Fibroblast of the conjunctiva (primary cell): ENCODE measurements at places on chromosomes 13 and 19.

GRCh38 chr13:65342541-65343337 is 1887.4 kb downstream of the PCDH9 start:
- DNase-seq, result no peak

GRCh38 chr13:105196052-105196451 is 1339.4 kb downstream of the EFNB2 start:
- no peak for DNase-seq

DNA sequence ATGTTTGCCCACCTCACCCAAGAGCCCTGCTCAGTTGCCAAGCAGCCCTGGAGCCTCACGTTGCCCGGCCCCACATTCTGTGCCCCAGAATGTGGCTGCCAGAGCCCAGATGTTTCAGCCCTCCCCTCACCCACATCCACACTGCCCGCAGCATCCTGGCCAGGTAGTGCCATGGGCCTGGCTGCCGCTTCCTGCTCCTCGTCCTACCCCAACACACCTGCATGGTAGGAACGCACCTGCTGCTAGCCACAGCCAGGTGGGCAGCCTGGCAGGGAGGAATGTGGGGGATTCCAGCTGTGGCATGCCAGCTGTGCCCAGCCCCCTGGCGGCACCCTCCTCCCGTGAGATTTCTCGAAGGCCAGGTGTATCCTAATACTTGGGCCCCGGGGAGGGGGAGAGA is 7.5 kb upstream of the NFIX start:
- DNase-seq, result no peak

DNA sequence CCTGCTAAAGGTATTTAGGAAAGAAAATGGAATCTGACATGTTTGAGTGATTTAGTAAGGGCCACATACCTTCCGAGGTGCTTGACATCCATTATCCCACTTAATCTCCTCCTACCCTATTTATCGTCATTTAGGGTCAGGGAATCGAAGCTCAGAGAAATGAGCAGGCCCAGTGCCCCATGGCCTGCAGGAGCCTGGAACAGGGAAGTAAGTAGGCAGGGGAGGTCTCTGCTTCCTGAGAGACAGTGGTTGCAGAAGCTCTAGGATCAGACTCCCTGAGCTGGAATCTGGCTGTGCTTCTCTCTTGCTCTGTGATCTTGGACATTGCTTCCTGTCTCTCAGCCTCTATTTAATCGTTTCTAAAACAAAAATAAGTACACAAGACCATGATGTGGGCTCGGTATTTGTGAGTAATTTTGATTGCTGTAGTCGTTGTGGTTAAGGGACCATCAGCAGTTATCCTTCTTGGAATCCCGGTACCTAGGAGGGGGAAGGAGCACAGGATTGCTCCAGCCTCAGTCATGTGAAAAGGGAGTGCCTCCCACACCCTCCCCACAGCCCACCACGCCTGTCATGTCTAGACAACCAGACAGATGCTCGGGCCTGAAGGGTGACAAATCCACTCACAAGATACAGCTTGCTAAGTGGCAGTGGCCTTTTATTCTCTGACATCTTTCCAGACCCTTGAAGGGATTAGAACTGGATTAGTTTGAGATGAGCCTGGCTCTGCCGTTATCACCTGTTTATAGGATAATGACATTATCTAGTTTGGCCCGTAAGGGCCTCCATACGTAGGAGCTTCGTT is 169.2 kb upstream of the TSHZ3 start:
- DNase-seq, result no peak

DNA sequence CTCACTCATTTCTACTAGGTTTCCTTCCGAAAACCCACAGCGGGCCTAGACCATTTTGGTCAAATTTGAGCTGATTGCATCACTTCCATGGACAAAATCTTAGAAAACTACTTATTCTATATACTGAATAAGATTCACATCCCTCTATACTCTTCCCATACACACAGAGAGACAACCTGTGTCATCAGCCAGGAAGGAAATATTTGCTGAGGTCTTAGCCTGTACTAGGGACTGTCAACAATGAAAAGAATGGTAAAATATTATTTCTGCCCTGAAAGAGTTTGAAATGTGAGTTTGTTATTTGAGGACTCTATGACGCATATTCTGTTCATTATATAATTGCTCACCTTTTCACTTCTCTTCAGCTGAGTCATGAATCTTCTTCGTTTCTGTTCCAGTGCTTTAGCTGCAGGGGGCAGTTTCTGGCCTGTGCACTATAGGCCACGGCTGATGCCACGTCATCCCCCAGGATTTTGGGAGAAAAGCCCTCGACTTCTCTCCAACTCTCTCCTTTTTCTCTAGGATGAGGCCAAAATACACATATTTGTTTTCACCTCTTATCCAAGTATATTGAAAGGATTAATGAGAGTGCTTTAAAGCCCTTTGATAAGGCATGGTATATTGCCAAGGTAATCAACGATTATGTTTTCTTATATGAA is 47.7 kb downstream of the GSX1 start:
- no peak for DNase-seq

GRCh38 chr19:7428651-7429113 is 60.2 kb downstream of the PEX11G start:
- DNase-seq, result no peak

- DNase-seq, result no peak
These were observed 548.5 kb downstream of the SLITRK1 start for GRCh38 chr13:83333614-83334388.

- no peak for DNase-seq
These were observed 2.9 kb downstream of the TUBB4A start for GRCh38 chr19:6499052-6499790.

GRCh38 chr13:111248822-111249221 is 71.6 kb upstream of the TEX29 start:
- DNase-seq, result no peak

DNA sequence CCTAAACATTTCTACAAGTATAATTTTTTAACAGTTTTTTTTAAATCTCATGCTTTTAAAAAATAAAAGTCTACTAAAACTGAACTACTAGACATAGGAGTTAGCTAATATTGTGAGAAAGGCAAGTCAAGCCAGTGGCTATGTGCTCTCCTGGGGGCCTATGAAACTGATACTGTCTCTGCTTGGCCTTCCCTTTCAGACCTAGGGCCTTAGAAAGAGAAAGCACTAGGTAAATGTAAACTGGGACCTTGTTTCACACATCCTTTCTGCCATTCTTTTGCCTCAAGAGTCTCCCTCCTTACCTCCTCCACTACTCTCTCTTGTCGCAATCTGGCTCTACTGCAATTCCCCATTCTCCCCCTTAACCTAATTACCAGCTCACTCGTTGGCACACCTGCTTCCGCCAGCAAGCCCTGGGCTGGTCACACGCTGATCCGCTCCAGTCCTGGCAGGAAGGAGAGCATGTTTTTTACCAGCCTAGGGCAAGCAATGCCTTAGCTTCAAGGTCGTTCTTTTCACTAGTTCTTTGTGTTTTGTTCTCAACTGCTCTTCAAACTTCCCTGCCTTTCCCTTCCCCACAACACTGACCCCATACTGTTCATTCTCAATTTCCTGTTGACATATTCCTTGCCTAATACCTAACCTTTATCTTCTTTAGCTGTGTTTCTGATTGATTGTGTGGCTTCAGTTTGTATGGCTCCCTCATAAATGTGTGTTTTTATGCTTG is 23.1 kb downstream of the TBC1D4 start:
- no peak for DNase-seq

DNA sequence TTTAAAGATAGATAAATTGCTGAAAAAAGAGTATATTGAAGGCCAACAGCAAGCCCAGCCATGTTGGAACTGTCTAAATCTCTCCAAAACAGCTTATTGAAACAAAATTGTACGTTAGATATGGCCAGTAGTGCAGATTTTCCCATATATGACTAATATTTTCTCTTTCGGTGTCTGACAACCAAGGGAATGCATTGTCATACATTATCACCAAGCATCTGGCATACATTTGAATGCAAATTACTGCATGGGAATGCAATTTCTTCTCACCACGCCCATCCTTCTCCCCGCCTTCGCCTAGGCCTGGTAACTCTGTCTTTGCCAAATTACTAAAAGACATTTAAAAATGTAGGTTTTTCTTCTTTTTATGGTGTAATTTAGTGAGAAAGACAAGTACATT is 32.5 kb upstream of the IRS2 start:
- DNase-seq, result peak; percentile 30

- DNase-seq, result no peak
These were observed 254.5 kb upstream of the DACH1 start for GRCh38 chr13:72121466-72121865.

- DNase-seq, result peak; percentile 22
These were observed 30.5 kb downstream of the PPP1R37 start for GRCh38 chr19:45123440-45123850.

- DNase-seq, result no peak
These were observed 22.8 kb downstream of the PLIN4 start for GRCh38 chr19:4495471-4495870.

DNA sequence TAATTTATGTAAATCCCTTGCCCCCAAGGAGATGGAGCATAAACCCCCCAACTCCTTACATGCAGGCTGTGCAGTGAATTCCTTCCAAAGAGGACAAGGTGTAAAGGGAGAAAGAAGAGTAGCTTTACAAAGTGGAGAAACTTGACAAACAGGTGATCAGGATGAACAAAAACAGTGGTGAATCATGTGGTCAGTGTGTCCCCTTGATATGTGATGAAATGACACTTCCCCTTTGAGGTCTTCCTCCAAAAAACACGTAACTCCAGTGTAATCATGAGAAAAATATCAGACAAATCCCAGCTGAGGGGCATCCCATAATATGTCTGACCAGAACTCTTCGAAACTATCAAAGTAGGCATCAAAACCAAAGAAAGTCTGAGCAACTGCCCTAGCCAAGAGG is 29.5 kb upstream of the AKT2 start:
- no peak for DNase-seq

- no peak for DNase-seq
These were observed 254.3 kb upstream of the PRR20A start for GRCh38 chr13:56886398-56886797.

DNA sequence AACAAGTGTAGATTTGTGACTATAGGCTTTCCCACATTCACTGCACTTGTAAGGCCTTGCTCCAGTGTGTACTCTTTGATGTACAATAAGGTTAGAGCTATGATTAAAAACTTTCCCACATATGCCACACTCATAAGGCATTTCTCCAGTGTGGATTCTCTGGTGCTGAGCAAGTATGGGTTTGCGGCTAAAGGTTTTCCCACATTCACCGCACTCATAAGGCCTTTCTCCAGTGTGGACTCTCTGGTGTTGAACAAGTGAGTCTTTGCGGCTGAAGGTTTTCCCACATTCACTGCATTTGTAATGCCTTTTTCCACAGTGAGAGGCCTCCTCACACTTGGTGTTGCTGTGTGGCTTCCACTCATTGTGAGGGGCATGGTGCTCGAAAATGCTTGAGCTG is 3.7 kb downstream of the ZNF772 start:
- DNase-seq, result no peak

DNA sequence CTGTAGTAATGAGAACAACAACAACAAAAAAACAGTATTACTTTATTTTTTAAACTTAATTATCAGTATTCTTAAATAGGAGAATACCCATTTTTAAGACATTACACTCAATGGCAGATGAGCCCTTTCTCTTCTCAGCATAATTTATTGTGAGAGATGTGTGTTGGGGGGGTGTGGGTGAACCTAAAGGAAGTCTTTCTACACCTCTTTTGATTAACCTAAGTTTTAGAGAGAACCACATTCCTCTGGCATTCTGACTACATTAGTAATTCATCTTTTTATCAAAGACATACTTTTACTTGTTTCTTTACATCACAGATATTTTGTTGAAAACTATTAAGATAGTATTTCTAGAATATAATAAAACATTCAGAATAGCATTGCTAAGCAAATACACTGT is 890.9 kb downstream of the PCDH9 start:
- DNase-seq, result no peak

- no peak for DNase-seq
These were observed 11.8 kb downstream of the SOX21 start for GRCh38 chr13:94700536-94700935.

- DNase-seq, result no peak
These were observed 368.4 kb downstream of the KLF12 start for GRCh38 chr13:73765651-73766384.

GRCh38 chr13:101139081-101139480 is 277.2 kb downstream of the NALCN start:
- no peak for DNase-seq

- no peak for DNase-seq
These were observed 313.8 kb upstream of the NBEA start for GRCh38 chr13:34628209-34628682.

- DNase-seq, result no peak
These were observed at the start of gene OR7A10 for GRCh38 chr19:14848822-14849221. Gene OR7A10, minus strand, starts transcription at chr19:14848922. Its CDS starts 7,045 bp downstream, at chr19:14841877.

- no peak for DNase-seq
These were observed 220.9 kb upstream of the CSNK1A1L start for GRCh38 chr13:37326334-37326733.

GRCh38 chr19:32343550-32344262 is 1.7 kb upstream of the ZNF507 start:
- no peak for DNase-seq

DNA sequence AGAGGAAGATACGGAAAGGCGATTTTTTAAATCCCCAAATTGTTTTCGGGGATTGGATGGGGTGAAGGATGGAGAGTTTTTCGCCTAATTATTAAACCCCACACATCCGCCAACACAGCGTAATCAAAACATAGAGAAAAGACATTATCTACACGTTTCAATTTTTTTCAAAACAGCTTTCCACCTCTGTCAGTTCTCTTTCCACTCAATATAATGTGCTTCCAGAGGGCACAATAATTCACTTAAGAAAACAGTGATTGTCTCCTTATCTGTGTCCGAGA is 435 bp upstream of the OBI1 start:
- DNase-seq, result no peak

DNA sequence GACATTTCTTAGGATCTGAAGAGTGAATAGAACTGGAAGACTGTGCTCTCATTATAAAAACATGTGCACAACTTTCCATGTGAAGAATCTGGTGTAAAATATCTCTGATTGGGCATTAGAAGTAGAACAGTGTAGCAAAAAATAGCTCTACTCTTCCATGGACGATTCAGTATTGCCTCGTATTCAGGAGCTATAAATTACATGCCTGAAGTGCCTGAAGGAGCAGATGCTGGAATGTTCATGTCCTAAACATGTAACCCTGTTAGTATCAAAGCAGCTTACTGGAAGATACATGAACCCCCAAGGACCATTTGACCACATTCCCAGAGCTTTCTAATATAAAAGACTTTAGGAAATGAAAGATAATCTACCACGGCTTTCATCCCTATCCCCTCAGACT is 528.9 kb downstream of the DACH1 start:
- DNase-seq, result no peak

DNA sequence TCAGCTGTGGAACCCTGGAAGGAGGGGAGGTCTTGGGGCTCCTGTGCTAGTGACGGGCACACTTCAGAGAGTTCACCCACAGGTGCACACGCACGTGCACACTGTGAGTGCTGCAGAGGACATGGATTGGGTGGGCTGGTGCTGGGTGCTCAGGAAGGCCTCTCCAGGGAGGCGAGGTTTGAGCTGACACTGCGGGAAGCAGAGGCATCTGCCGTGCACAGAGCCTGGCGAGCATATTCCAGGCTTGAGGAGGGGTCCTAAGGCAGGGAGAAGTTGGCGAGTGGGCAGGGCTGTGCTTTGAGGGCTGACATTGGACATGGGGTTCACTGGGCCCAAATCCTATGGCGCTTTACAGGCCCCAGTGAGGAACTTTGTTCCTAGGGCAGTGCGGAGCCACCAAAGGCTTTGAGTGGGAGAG is 25.6 kb downstream of the CCDC8 start:
- no peak for DNase-seq

- DNase-seq, result no peak
These were observed 2.1 kb upstream of the PTBP1 start for GRCh38 chr19:795073-795611.
